ENCODE measurements at places on chromosomes 11 and 22.

DNA sequence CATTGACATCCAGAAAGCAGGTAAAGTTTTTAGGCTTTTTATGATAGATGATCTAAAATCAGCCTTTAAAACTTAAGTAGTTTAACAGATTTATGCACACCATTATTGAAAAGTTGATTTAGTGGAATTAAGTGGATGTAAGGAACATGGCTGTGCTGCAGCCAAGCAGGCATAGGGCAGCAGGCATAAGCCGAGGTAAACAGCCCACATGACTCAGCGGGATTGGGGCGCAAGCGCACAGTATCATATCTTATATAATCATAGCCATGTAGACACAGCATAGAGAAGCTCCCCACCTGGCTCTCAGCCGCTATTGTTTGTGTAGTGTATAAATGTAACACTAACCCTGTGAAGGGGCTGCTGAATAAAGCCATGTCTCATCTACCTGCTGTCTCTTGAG lies 157.5 kb downstream of the WNT11 start:
- peak; percentile 6 for DNase-seq

DNA sequence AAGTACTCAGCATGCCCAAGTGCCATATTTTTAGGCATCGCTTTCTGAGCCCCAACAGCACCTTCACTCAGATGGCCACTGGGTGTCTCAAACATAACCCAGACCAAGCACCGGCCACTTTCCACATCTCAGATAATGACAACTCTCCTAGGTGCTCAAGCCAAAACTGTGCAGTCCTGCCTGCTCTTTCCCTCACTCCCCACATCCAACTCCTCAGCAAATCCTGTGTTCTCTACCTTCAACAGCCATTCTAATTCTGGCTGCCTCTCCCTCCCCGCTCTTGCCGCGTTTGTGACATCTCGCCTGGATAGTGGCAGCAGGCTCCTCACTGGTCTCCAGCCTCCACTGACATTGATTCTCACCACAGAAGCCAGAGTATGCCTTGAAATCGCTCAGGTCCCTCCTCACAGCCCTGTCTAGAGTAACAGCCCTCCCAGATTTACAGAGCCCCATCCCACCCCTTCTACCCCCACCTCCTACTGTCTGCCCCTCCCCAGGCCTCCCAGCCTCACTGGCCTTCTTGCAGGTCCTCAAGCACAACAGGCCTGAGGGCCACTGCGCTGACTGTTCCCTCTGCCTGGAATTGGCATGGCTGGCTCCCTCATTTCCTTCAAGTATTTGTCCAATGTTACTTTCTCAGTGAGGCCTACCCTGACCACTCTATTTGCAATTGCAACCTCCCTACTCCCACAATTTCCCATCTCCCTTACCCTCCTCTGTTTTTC lies 1.3 kb upstream of the PHETA2 start:
- no peak for DNase-seq

GRCh38 chr11:69862331-69862771 lies 43.1 kb upstream of the FGF3 start:
- no peak for DNase-seq

DNA sequence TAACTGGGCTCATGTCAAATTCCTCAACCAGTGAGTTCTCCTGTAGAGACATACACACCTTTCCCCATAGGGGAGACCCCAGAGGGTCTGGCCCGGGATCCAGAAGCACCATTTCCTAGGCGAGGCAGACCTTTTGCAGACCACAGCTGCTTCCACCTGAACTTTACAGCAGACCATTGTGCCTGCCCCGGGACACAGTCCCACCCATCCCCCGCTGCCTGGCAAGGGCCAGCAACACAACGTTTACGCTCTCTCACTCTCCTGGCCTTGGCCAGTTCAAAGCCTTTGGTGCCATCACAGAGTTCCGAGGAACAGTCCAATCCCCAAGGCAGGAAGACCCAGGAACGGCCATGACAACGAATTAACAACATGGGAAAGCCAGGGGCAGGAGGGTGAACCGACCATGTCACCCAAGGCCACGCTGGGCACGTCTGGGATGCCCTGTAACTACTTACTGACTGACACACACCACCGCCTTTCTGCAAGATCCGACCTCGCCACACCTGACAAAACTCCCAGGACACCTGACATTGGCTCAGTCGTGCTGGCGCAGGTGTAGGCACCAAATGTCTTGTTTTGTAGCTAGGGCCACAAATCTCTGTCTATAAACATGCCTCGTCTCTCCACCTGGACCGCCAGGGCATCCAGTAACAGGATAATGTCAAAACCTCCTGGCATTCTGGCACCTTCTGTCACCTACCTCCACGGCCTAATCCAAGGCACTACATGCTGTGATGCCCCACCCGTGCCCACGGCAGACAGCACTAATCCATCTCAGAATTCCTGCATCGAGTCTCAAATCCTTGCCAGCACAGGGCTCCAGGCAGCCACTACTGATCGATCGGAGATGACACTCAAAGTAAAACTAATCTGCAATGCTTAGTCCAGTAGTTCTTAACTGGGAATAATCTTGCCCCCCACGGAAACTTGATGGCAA lies 51.3 kb downstream of the MYH9 start:
- DNase-seq = no peak

GRCh38 chr11:69230856-69231425 lies 63.0 kb upstream of the MYEOV start:
- DNase-seq = no peak

- no peak for DNase-seq
Observed at GRCh38 chr11:75154646-75155569, 4.0 kb downstream of the SLCO2B1 start.

- DNase-seq = no peak
Observed at GRCh38 chr11:131223198-131223991, 147.0 kb upstream of the NTM start.

DNA sequence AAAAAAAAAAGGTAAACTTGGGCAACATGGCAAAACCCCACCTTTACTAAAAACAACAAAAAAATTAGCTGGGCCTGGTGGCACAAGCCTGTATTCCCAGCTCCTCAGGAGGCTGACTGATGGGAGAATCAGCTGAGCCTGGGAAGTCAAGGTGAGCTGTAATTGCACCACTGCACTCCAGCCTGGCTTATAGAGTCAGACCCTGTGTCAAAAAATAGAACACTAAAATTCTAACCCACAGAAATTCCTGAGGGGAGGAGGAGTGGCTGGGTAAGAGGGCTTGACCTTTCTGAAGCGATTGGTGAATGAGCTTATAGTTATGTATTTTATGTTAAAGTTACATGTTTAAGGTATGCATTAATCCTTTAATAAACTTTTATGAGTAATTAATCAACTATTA lies 53.3 kb downstream of the FAT3 start:
- DNase-seq = no peak

DNA sequence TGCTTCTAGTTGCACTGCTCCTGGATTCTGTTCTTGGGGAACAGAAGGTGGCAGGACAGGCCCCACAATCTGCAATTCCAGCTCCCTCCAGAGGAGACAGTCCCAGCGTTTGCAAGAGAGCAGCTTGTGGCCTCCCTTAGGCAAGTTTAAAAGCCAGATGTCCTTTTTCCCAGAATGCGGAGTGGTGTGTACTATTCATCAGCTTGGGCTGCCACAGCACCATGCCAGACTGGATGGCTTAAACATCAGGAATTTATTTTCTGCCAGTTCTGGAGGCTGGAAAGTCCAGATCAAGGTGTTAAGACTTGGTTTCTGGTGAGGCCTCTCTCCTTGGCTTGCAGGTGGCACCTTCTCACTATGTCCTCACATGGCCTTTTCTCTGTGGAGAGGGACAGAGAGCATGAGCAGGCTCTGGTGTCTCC lies 11.7 kb downstream of the MIAT start:
- DNase-seq = no peak

- no peak for DNase-seq
Observed at GRCh38 chr11:120024046-120024445, 113.9 kb downstream of the TRIM29 start.

GRCh38 chr22:38831166-38831945 lies 12.5 kb downstream of the NPTXR start:
- no peak for DNase-seq

- DNase-seq = no peak
Observed at GRCh38 chr22:41696703-41697102, 2.6 kb upstream of the MEI1 start.

- DNase-seq = no peak
Observed at GRCh38 chr11:70067591-70068341, 10.4 kb upstream of the ANO1 start.

DNA sequence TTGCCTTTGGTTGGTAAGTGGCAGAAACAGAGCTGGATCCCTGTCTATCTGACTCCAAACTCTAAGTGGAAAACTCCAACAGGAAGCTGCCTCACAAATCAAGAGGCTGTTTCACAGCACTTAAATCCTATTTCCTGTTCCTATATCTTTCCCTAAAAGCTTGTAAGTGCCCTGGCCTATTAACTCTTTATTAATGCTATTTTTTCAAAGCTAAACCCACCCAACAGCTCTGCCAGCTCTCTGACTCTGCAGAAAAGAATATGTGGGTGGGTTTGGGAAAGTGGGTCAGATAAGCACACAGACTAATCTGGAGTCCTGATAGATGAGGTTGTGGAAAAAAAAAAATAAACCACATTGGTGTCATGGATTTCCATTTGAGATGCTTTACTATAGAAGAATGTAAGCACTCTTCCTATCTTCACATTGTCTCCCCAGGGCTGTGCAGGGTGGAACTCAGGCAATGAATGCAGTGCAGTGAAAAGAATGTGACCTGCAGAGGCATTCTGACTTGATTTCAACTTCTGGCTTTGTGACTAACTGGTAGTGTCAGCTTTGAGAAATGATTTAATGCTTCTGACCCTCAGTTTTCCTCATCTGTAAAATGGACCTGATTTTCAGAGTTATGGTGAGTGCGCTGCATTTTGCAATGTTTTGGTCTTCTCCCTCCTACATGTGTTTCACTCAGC lies 125.6 kb downstream of the AASDHPPT start:
- no peak for DNase-seq

GRCh38 chr11:91209306-91209705 lies 986.5 kb upstream of the CHORDC1 start:
- no peak for DNase-seq

DNA sequence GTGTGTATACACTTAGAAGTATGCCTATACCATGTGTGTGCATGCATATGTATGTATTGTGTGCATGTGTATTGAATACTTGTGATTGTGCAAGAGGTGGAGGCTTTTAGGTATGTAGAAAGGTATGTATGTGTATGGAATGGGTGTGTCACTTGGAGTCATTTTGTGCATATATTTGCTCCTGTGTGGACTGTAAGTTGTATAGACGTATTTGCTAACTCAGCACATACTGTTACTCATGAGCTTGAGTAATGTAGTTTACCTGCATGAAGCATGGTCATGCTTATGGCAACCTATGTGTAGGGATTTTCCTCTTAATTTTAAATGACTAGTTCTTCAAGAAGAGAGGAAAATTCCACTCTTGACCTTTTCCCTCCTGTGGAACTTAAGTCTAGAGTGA lies 507.6 kb upstream of the LARGE1 start:
- DNase-seq = no peak

GRCh38 chr11:1342946-1343345 lies 33.5 kb upstream of the TOLLIP start:
- no peak for DNase-seq

- DNase-seq = no peak
Observed at GRCh38 chr22:39363751-39364515, 14.1 kb downstream of the SYNGR1 start.

DNA sequence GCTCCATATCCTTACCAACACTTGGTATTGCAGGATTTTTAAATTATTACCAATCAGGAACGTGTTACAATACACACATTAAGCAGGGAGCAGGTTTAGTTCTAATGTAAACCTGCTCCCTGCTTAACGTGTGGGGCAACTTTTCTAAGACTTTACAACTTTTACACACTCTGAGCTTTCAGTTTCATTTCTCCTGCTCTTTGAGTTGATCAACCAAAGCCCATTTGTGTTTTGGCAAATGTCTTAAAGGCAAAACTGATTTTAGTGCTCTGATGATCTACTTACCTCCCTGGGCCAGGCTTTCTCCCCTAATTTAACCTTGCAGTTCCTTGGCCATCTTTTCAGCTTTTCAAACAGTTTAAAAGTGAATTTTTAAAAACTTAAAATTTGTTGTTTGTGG lies 70.9 kb downstream of the ZBTB44 start:
- peak; percentile 2 for DNase-seq

DNA sequence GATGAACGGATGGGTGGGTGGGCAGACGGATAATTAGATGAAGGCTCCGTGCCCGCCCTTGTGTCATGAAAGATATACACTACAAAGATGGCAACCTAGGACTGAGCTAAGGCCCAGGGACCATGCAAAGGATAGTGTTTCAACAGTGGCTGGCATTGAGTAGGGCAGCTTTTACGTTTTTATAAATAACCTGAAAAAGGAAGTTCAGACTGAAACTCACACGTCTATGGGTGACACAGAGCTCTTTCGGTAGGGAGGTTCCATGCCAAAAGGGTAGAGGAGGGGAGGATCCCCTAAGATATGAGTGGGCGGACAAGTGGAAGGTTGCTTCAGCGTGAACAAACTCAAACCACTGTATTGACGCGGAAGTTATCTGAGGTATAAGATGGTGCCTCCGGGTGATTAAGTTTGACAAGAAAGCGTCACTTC lies 90.5 kb downstream of the UBASH3B start:
- DNase-seq = peak; percentile 88

GRCh38 chr11:93734427-93735222 lies 6.7 kb downstream of the TAF1D start:
- DNase-seq = no peak

DNA sequence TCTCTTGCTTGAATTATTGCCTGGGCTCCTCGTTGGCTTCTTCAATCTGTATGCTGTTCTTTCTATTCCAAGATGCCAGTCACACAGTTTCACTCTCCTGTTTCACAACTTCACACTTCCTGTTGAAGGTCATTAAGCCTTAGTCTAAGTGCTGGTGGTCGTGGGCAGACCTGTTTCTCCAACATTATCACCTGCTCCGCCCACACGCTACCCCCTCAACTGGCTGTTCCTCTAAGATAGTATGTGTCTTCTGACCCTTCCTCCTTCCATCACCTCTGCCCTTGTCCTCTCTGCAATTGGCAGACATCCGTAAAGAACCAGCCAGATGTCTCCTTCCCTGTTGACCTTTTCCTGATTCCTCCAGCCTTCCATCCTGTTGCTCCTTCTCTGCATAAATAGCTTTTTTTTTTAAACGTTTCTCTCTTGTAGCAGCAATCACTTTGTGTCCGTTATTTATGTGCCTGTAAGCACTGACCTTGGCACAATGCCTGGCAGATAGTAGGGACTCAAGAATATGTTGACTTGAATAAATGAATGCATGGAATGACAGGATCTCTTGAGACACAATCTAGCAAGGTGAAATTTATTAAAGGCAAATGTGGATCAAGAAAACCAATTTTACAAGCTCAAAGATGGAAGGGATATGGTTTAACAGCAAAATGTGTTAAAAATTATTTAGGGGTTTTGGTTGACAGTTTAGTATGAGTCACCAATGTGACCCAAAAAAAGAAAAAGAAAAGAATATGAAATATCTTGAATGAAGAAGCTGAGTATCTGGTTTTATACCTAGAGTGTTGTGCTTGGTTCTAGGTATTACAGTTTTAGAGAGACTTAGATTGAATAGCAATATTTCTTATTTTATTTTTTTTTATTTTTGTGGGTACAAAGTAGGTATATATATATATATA lies 12.6 kb downstream of the DIXDC1 start:
- no peak for DNase-seq

GRCh38 chr22:39746600-39747262 lies 146.8 kb downstream of the ENTHD1 start:
- DNase-seq = no peak

GRCh38 chr11:13668957-13669521 lies 571 bp downstream of the FAR1 start:
- peak; percentile 52 for DNase-seq

Measured in naive B cell (primary cell).